Stimulated activated CD4-positive, alpha-beta T cell treated with anti-CD3 and anti-CD28 coated beads, Interleukin-1b, Interleukin-23, amount 100 ng/mL, for 48 hours (primary cell): ENCODE measurements at places on chromosomes 7 and 10.

GRCh38 chr7:20786421-20786778 lies 286 bp downstream of the SP8 start:
- no peak for DNase-seq

DNA sequence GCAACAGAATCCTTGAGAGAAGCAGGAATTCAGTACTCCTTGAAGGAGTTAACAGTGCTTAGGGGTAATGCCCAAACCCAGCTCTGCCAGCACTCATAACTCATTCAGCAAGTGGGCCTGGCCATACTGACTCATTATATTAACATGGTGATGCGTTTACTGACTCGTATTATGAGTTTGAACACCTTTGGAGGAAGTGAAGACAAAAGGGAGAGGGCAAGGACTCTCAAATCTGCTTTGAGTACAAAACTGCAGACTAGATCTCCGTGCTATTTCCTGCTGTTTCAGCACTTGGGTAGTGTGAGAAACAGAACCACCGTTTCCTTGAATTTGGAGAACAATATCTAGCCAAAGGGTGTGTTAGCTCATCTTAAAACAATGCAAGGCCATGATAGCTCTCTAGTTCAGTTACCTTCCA lies 30.8 kb downstream of the SLC16A9 start:
- no peak for DNase-seq

- DNase-seq = no peak
Observed at GRCh38 chr7:26899519-26899918, 35.1 kb upstream of the SKAP2 start.

- no peak for DNase-seq
Observed at GRCh38 chr7:15284396-15284795, 277.4 kb downstream of the AGMO start.

GRCh38 chr10:110348336-110348735 lies 43.6 kb upstream of the SMNDC1 start:
- no peak for DNase-seq

- DNase-seq = no peak
Observed at GRCh38 chr10:122221958-122222357, 49.1 kb upstream of the BTBD16 start.
